Coronary artery (tissue), 2 donors: ENCODE measurements at places on chromosomes 2 and 18.

- DNase-seq, result no peak
These were observed 405.5 kb downstream of the PARD3B start for GRCh38 chr2:204950695-204951346.

DNA sequence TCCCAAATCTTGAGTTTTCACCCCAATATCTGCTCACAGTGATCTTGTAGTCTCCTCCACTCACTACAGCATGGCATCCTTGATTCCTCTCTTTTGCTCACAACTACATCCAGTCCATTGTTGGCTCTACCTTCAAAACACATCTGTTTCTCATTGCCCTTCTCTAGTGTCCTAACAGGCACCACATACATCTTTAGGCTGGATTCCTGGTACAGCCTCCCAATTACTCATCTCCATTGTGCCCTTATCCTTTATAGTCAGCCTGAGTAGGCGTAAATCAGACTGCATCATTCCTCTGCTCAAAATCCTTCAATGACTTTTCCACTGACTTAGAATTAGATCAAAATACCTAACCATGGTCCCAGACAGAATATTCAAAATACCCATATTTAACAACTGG is 10.7 kb upstream of the TAF1B start:
- DNase-seq, result no peak

DNA sequence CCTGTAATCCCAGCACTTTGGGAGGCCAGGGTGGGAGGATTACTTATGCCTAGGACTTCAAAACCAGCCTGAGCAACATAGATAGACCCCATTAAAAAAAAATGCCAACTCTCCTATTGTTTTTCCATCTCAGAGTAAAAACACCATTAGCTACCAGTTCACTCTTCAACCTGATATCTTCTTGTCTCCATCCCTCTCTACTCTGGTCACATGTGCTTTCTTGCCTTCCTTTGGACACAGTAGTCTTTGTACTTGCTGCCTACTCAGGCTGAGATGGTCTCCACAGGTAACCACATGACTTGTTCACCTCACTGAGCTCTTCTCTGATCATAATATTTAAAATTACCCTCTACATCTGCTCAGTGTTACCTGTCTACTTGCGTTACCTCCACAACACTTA is 5.0 kb downstream of the MALT1 start:
- DNase-seq, result no peak

GRCh38 chr2:214695789-214696188 is 113.7 kb downstream of the BARD1 start:
- no peak for DNase-seq
